Tibial artery (tissue), 4 donors: ENCODE measurements at places on chromosomes 11 and 22.

DNA sequence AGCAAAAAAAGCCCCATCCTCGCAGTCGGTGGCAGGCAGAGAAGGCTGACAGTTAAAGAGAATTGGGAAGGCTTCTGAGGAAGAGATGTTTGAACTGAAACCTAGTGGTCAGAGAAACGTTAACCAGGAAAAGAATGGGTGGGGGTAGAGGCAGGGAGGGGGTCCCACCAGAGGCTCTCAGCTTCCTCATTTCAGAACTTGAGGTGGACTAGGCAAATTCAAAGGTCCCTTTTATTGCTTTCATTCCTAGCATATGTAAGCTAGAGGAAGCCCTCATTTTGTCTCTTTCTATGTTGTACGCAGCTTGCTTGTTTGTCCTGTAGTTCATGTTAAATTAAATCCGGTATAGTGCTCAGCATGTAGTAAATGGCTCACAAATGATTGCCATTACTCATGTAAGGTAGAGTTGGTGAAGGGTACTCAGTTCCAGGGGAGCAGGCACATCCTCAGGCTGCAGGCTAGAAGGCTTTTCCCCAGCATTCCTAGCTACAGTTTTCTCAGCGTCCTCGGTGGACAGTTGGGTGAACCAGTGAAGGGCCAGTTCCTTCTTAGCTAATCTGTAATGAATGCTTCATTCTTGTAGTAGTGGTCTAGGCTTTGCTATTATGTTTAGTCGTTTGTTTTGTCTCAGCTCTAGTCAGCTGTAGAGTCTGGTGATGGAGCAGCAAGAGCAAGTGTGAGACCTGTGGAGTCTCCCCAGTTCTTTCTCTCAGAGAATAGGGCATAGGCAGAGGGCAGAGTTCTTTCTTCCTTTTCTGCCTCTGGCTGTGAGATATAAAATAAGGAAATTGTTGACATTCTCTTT, 58.6 kb downstream of the UVRAG start:
- DNase-seq: no peak

GRCh38 chr11:8321876-8322275, 58.2 kb upstream of the LMO1 start:
- DNase-seq: no peak

DNA sequence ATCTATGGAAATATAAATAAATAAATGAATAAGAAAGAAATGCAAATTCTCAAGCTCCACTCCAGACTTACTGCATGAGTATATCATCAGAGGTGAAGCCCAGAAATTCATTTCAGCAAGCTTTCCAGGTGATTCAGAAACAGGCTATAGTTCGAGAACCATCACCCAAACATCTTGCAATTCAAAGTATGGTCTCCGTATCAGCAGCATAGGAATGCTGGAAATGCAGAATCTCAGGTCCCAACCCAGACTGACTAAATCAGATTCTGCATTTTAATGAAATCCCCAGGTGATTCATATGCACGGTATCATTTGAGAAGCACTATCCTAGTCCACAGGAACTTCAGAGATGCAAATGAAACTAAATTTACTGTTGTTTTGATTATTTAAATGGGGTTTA, 95.3 kb downstream of the SERGEF start:
- DNase-seq: no peak

DNA sequence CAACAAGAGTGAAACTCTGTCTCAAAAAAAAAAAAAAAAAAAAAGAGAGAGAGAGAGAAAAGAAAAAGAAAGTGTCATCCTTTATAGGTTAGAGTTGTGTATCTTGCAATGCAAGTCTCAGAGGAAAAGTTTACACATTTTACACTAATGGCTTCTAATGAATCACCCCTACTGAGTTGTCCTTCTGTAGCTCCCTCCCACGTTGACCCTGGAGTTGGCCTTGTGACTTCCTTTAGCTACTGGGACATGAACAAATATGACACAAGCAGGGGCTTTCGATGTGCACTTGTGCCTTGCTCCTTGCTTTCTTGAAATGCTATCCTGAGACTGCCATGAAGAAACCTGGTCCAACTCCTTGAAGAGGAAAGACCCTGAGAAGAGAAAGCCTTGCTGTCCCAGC, 2.4 kb upstream of the SMCO4 start:
- DNase-seq: no peak

- no peak for DNase-seq
Measured at GRCh38 chr22:17779286-17780115, 5.2 kb upstream of the BID start.

- DNase-seq: no peak
Measured at GRCh38 chr11:27179334-27179733, 138.7 kb downstream of the BBOX1 start.

- DNase-seq: no peak
Measured at GRCh38 chr11:71933141-71933933, 4.5 kb downstream of the RNF121 start.

GRCh38 chr11:127461241-127462064, 460.9 kb upstream of the KIRREL3 start:
- DNase-seq: no peak

DNA sequence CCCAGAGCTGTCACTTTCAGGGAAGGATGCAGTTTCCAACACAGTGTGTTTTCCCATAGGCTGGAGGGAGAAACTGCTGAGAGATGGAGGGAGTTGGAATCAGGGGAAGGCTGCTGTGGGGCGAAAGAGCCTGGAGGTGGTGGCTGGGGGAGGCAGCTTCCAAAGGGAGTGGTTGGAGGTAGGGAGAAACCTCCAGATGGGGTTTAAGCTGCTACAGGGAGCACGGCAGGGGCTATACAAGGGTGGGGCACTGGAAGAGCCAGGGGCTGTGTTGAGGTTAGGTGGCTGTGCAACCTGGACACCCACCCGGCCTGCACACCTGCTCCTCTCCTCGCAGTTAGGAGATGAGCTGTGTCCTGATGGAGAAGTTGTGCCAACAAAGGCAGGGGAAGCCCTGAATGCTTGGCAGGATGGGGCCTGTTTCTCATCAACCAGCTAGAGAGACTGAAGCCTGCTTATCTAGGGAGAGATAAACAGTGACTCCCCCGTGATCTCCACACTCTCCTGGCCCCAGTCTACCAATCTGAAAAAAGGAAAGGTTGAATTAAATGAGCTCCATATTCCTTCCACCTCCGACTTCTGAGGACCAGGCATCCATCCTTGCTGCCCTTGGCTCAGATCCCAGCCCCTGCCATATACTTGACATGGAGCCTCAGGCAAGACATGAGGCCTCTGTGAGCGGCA, 3.6 kb upstream of the SLCO2B1 start:
- DNase-seq: no peak

DNA sequence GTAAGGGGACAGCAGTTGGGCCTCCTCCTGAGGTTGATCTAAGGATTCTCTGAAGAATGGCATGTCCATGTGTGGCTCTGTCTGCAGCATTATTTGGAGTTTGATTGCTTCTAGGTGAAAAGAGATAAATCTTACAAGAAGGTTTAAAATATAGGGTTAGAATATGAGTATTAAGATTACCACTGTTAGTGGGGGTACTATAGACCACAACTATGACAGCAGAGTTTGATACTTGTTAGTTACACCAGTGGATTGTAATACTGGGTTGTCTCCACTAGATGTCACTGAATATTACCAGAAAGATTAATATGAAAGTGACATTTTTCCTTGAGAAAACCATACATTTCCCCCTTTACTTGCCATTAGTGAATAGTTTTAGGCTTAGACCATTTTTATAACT, 47.9 kb downstream of the ZNF280B start:
- no peak for DNase-seq

DNA sequence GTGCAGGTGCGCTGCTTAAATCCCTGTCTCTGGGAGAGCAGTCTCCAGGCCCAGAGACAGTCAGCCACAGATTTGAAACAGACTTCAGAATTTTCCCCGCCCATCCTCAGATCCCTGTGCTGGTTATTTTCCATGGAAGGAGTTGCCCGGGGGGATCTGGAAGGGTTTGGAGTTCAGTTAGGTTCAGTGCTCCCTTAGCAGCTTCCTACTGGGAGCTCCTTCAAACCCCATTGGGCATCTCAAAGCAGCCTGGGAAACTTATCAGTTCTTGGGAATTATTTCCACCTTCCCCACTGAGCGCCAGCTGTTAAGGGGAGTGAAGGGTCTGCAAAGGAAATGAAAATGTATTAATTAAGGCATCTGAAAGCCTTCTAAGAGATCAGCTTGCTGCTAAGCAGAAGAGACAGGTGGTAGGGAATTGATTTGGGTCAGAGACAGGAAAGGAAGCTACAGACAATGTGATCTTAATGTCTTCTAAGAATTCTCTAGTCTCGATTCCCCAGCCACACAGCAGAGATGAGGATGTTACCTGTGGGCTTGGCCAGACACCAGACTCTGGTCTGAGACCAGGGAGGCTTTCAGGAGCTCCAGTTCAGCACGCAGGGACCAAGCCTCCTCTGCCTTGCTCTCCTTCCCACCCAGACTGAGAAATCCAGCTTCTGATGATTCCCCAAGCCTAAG, 106.2 kb upstream of the TBCEL start:
- DNase-seq: no peak

- DNase-seq: no peak
Measured at GRCh38 chr11:2272946-2273280, 2.5 kb upstream of the ASCL2 start.

- peak; percentile 36 for DNase-seq
Measured at GRCh38 chr11:128716661-128717210, 22.9 kb downstream of the FLI1 start.

DNA sequence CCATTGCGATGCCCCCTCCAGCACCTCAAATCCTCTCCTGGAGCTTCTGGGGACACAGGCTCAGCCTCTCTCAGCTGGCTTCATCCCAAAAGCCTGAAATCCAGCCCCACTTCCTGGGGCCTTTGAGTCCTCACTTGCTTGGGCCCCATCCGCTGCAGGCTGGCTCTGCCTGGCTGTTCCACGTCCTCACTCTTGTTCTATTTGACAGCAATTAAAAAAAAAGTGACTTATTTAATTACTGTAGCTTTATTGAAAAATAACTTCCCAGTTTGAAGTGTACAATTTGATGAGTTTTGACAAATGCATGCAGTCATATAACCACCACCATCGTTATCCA, 27.2 kb downstream of the PARVG start:
- no peak for DNase-seq

- no peak for DNase-seq
Measured at GRCh38 chr11:47480762-47481161, 31.8 kb upstream of the RAPSN start.

DNA sequence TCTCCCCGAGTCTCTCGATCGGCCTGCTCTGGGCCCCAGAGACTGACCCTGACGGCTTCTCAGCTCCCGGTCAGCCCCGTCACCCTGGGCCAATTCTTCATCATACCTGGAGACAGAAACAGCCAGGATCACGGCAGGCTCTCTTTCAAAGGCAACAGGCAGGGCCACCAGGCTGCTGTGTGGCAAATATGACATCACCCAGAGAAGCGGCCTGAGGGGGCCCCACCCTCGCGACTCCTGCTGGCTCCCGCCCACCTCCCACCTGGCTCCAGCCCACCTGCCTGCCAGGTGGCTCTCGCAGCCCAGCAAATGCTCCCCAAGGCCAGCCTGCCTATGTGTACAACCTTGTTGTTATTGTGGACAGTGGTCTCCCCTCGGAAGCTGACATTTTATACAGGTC, 24.9 kb upstream of the PACSIN2 start:
- DNase-seq: no peak

- no peak for DNase-seq
Measured at GRCh38 chr11:65722261-65722660, 1.7 kb upstream of the RNASEH2C start.

- no peak for DNase-seq
Measured at GRCh38 chr11:64138398-64138797, 27.5 kb downstream of the MACROD1 start.

DNA sequence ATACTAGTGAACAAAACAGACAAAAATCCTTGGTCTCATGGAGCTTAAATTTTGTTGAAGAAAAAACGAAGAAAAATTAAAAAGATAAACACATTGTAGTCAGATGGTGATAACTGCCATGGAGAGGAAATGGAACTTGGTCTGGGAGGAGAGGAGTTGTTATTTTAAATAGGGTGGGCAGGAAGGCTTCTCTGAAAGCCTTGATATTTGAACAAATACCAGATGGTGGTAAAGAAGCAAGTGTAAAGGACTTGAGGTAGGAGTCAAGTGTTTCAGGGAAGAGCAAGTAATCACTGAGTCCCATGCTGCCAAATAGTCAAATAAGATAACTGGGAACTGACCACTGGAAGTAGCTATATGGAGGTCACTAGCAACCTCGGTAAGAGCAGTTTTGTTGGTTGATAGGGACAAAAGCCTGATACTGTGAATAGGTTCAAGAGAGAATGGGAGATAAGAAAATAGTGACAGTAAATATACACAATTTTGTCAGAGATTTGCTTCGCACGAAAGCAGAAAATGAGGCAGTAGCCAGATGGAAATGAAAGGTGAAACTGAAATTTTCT, 55.1 kb downstream of the SESN3 start:
- no peak for DNase-seq

- no peak for DNase-seq
Measured at GRCh38 chr11:104823657-104824056, 74.6 kb downstream of the CASP12 start.

DNA sequence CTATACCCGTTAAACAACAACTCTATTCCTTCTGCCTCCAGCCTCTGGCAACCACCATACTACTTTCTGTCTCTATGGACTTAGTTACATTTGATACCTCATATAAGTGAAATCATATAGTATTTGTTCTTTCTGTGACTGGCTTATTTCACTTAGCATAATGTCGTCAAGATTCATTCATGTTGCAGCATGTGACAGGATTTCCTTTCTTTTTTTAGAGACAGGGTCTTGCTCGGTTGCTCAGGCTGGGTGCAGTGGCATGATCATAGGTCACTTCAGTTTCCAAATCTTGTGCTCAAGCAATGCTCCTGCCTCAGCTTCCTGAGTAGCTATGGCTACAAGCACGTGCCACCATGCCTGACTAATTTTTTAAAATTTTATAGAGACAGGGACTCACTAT, 29.4 kb upstream of the SORL1 start:
- DNase-seq: no peak

- peak; percentile 50 for DNase-seq
Measured at GRCh38 chr11:110525883-110526282, 96.1 kb downstream of the FDX1 start.

DNA sequence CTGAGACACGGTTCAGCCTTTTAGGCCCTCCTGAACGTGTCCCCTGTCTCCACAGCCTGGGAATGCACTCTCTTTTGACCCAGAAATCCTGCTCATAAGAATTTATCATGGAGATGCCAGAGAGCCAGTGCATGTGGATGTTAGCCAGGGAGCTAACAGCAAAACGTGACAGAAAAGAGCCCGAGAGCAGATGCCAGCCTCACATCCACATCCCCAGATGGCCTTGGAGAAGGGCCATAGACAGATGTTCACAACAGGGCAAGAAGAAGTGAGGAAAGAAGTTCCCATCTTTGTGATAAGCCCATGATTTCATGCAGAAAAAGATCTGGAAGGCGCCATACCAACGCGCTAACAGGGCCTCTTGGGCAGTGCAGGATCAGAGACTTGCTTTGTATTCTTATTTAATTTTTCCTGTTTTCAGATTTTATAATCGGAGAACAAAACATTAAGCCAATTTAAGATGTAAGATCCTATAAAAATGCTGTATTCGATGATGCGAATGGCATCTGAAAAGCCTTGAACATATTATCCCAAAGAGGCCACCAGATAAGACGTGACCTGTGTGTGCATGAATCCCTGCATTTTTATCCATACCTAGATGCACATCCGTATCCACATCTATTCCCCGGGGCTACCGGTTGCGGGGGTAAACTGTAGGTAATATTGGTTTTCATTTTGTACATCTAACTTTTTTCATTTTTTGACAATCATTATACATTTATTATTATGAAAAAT, 48.7 kb downstream of the IGLL5 start:
- DNase-seq: no peak
